ENCODE measurements at places on chromosomes 2 and 18.

DNA sequence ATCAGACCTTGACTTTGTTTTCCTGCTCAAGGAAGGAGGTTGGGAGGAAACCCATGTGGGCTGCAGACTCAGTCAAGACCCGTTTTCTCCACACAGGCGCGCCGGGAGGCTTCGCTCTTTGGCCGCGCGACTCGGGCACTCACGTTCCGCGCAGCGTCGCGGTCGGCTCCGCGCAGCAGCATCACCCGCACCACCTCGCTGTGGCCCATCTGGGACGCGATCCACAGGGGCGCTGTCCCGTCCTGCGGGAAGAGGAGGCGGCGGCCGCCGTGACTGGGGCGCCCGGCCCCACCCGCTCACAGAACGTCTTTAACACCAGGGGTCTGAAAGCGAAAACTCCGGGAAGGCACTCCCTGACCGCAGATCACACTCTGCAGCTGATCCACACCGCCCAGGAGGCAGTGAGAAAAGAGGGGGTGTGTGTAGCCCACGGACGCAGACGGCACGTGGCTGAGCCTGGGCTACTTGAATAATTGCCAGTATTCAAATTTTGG lies 33.1 kb upstream of the NPC1 start:
- no peak for DNase-seq

GRCh38 chr2:238939074-238939473 lies 91.2 kb downstream of the TWIST2 start:
- no peak for DNase-seq

DNA sequence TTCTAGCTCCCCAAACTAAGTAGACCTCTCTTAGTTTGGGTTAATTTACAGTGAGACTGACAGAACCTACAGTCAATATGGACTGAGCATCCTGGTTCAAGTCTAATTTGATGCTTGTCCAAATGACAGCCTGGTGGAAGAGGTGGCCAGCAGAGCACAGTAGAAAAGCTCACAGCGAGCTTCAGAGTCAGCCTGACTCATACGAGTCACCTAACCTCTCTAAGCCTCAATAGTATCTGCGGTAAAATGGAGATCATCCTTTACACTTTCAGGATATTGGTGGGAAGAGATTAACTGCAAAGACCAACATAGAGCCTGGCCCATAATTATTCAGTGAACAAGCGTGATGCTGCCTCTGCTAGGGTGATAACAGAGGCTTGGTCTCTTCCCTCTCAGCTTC lies 54.5 kb downstream of the DOCK10 start:
- DNase-seq = no peak

DNA sequence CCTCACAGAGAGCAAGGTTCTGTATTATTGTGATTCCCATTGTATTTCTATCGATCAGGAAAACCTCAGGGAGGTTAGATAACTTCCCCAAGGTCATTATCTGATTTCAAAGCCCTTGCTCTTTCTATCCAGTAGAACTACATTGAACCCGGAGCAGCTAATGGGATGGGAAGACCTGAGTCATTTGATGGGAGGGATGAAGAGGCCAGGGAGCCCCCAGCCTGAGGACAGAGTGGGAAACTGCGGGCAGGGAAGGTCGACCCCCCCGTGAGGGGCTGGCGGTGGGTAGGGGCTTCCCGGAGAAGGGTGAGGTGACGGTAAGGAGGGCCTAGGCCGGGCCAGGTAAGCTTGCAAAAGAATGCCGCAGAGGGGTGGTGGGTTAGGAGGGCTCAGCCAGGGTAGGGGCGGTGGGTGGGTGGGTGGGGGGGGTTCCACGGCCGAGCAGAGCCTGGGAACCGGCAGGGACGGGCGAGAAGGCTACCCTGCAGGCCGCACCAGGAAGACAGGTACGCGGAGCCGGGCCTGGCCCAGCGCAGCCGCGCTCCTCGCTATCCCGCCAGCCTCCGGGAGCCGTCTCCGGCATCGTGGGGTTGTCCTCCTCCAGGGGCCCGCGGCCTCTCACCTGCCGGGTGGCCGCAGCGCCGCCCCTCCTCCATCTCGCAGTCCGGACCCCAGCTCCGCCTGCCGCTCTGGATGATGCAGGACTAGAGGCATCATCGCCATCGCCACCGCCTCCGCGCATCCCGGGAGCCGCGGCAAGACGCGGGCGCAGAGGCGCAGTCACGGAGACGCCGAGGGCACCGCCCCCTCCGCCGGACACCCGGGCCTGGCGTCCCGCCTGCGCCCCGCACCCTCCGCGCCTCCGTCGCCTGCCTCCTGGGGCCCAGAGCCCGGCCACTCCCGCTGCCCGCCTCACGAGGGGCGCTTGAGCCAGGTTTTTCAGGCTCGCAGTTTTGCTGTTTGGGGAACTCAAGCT lies at the start of gene GPR75:
GPR75 (minus strand) TSS at position 762 of the 976 bp plus-strand sequence. CDS start 5,211 bp downstream, outside the sequence.
- peak; percentile 81 for DNase-seq

DNA sequence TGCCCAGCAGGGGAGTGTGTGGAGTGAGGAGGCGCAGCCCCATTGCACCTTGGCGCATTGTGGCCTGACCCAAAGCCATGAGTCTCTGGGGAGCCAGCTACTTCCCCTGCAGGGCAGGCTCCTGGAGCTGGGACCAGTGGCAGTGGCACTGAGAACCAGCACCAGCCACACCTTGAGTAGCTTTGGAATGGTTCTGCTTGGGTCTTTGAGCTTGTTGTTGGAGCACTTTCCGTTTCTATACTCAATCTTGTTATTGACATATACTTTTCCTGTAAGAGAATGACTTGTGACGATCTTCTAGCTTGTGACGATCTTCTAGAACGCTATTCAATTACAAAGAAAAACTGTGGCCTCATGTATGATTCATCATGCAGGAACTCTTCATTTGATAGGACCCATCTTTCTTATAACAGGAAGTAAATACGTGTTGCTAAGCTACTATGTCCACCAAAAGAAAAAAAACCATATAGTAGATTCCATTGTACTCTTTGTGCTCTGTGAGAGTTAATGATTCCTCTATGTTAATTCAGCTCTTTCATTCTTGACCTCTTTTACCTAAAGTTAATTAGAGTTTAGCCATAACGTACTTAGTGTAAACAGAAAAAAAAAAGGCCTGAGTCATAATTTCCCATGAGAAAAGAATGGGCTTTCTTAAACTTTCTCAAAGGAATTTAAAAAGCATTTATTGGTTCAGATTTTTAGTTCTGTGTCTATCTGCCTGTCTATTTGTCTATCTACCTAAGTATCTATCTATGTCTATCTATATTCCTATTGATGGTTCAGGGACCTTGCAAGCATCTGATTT lies 113.1 kb downstream of the GATA6 start:
- DNase-seq = no peak

Data from midbrain (tissue), 1 donor.